CD4-positive, alpha-beta T cell (primary cell): ENCODE measurements at places on chromosomes 4 and X.

GRCh38 chr4:38669208-38669607, 5.2 kb downstream of the KLF3 start:
- no peak for DNase-seq

DNA sequence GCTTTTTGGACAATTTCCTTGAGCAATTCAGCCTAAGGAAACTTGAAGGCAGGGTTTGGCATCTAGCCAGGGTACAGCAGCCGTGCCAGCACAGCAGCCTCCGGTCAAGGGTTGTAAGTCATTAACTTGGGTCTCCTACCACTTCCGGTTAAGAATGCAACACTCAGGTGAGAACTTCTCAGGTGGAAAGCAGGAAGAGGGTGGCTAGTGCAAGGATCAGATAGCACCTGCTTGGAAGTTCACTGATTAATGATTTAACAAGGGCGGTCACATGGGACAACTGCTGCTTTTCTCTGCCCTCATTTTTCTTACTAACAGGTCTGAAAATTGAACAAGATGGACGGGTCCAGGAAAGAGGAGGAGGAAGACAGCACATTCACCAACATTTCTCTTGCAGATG, 30.1 kb upstream of the SCOC start:
- no peak for DNase-seq

DNA sequence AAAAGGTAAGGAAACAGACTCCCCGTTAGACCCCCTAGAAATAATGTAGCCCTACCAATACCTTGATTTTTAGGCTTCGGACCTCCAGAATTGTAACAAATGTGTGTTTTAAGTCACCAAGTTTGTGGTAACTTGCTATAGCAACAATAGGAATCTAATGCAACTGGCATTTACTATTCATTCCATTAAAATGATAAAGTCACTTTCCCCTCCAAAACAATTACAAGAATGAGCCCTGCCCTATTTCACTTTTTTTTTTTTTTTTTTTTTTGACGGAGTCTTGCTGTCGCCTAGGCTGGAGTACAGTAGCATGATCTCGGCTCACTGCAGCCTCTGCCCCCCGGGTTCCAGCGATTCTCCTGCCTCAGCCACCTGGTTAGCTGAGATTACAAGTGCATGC, 3.5 kb upstream of the DDX60L start:
- DNase-seq, result no peak

DNA sequence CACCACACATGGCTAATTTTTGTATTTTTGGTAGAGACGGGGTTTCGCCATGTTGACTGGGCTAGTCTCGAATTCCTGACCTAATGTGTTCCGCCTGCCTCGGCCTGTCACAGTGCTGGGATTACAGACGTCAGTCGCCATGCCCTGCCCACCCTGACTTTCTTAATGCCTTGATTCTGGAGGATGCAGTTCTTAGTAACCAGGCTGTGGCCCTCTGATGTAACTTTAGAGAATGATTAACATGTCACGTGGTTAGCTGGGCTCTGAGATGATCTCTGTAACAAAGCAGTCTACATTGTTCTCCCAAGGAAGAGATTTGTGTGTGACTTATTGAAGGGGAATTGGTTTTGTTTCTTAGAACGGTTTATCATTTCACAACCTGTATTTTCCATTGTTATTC, 30.6 kb downstream of the ANK2 start:
- DNase-seq, result no peak

DNA sequence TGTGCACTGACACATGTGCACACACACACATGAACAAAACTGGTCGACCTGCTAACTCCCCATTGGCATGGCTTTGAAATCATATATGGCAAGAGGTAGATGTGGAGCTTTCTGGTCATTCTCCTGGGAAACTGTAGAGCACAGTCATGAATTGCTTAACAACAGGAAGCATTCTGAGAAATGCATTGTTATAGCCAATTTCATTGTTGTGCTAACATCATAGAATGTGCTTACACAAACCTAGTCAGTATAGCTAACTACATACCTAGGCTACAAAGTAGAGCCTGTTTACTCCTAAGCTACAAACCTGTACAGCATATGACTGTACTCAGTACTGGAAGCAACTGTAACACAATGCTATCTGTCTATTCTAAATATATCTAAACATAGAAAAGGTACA, 134.2 kb upstream of the SH3RF1 start:
- DNase-seq, result no peak

DNA sequence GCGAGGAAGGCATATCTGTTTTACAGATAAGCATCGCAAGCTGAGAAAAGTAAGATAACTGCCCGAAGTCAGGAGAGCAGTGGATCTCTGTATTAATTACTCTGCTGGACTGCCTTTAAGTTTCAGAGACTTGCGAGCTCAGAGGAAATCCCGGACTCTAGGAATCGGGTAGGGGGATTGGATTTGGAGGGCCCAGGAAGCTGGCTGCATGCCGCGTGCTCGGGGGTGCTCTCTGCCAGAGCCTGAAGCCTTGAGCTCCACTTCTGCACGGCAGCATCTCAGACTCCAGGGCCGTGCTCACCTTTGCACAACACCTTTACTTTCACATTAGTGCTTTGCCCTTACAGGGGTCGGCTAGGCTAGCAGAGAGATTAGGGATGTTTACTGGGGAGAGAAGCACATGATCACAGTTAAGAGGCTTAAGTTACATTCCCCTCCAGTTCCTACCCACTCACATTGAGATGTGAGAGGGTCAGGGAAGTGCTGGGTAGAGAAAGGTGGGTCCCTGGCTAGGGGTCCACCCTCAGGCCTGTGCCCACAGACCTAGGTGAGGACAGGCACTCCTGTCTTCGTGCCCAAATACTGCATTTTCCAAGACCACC, 57.0 kb downstream of the TRIML1 start:
- no peak for DNase-seq

- no peak for DNase-seq
Measured at GRCh38 chr4:76365636-76366035, 55.3 kb downstream of the CCDC158 start.

- DNase-seq, result no peak
Measured at GRCh38 chr4:11287055-11287454, 141.6 kb downstream of the HS3ST1 start.

DNA sequence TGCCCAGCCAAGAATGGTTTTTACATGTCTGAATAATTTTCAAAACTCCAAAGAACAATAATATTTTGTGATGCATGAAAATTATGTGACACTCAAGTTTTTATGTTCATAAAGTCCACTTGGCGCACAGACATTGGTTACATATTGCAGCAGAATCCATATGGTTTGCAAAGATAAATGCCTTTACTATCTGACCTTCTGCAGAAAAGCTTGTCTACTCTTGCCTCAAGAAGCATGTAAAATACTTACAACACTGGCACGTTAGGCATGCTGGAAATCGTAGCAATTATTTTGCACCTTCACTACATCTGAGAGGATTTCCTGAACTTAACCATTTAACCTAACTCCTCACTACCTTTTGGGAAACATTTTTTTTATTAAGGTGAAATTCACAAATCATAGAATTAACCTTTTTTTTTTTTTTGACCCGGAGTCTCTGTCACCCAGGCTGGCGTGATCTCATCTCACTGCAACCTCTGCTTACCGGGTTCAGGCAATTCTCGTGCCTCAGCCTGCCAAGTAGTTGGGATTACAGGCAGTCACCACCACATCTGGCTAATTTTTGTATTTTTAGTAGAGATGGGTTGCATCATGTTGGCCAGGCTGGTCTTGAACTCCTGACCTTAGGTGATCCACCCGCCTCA, 3.5 kb upstream of the XG start:
- no peak for DNase-seq

DNA sequence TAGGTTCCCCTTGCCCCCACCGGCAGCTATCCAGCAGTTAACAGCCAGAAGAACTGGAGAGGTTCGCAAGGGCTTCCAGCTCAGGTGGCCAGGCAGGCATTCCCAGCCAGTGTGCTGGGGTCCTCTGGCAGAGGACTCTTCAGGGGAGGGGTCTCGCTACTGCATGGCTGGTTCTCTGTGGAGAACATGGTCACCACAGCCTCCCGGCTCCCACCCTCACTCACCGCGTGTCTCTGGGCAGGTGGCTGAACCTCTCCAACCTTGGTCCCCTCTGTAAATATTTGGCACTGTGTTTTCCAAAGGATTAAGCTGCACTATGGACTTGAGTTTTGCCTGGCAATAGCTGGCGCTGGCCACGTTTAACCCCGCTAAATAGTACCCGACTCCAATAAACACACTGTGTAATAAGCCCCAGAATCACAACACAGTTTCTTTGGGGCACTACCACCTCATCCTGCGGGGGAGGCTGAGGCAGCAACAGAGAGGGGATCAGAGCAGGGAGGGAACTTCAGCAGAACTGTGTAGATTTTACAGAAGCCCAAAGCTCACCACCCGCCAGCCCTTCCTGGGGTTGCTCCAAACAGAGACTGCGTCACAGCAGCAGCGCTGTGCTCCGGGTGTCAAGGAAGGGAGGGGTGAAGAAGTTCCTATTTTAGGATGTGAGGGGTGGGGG, 15.2 kb downstream of the BCOR start:
- no peak for DNase-seq

DNA sequence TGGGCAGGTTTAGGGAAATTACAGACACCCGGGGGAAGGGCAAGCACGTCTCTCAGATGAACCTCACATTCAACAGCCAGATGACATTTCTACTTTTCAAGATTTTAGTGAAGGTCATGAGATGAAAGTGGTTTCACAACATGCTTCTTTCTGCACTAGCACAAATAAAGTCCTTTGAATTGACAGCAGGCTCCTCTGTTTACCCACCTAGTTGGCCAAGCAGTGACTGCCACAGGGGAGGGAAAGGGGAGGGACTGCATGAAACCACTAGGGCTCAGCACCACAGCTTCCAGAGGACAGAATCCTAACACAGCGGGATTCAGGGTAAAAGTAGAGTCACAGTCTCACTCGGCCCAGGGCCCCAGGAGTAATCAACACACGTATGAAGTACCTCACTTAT, 6.2 kb downstream of the RAB40A start:
- no peak for DNase-seq

- no peak for DNase-seq
Measured at GRCh38 chr4:1834047-1834775, 21.7 kb downstream of the LETM1 start.

DNA sequence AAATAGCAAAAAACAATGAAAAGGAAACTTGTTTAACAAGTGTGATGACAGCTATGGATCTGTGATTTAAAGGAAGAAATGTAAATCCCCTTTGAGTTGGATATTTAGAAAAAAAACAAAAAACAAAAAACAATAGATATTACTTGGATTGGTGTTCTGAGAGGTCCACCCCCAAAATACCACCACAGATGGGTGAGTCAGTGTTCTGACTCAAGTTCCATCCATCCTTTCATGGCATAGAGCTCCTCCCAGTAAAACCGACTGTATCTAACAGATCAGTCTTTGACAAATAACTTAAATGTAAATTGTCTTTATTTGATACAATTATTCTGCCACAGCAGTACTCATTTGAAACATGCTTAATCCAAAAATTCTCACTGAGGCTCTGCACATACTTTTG, 27.4 kb downstream of the TMPRSS11B start:
- DNase-seq, result no peak

- DNase-seq, result no peak
Measured at GRCh38 chr4:103429283-103429682, 231.1 kb upstream of the CENPE start.

- DNase-seq, result no peak
Measured at GRCh38 chrX:139194571-139195280, 335.8 kb upstream of the F9 start.

GRCh38 chr4:84126061-84126787, 372.9 kb downstream of the NKX6-1 start:
- DNase-seq, result no peak
